Hematopoietic multipotent progenitor cell treated with erythropoietin and hydrocortisone succinate and interleukin-3 and kit ligand, for 15 days (in vitro differentiated cells): ENCODE measurements at places on chromosomes 6 and 20.
A peak's percentile ranks its signal among the peaks of the same experiment; 100 is the strongest.

DNA sequence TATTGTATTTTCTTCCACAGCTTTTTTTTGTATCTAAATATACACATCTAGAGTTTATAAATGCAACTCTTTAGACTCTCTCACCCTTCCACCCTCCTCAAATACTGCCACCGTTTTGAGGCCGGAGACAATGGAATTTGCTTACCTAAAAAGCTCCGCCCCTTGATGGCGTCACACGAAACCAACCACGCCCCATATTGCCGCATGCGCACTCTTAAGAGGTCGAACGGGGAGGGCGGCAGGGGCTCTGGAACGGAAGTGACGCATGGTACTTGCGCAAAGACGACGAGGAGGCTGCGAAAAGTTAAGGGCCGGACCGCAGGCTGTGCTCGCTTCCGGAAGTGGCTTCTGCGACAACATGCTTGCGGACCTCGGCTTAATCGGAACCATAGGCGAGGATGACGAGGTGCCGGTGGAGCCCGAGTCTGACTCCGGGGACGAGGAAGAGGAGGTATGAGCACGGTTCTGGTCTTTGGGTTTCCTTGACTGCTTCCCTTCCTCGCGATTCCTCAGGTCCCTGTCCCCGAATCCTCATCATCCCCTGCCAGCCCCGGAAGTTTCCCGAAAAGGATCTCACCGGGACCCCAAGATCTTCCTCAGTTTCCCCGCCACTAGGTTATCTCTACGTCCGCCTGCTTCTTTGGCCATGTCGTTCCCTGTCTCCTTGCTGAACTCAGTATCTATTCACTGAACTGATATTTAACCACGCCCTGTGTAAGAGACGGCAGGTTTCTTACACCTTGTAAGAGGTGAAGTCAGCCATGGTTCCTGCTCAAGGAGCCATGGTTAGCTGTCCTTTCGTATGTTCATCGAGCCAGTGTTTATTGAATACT lies at the start of gene DDX27:
Gene DDX27 (plus strand): TSS at position 326 of the 833 bp plus-strand sequence. CDS start 33 bp downstream, at position 359.
- DNase-seq: peak; percentile 98

DNA sequence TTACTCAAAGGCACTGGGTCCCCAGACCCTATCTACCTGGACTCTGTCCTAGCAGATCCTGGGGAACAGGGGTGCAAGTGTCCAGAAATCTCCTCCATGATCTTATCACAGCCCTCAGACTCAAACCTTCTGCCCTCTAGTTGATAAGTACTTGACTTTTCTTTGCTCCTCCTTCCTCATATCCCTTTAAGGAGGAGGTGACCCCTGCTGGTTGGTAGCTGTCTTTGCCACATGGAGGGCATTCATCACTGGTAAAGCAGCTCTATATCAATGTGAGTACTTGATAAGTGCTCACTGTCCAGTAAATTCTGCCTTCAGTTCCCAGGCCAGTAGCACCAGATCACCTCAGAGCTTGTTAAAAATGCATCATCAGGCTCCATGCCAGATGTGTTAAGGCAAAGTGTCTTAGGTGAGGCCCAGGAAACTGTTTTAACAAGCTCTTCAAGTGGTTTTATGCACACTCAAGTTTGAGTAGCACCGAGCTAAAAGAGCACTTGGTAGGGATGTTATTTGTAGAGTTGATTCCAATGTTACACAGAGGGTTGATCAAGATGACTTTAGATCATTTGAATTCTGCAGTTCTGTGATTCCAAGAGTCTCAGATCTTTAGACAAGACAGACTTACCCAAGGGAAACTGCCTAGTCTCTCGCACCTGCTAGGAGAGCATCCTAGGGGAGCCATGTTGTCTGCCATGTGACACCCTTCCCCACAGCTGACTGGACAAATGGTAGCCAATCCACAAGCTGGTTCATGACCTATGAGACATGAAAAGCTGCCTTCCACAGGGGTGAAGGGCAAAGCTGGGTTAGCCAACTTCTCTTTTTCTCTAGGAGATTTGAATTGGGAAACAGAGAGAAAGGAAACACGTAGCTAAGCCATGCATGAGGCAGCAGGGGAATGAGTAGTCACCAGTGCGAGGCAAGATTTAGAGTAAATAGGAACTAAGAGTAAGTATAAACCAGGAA lies 18.6 kb downstream of the TREML2 start:
- DNase-seq: peak; percentile 61

DNA sequence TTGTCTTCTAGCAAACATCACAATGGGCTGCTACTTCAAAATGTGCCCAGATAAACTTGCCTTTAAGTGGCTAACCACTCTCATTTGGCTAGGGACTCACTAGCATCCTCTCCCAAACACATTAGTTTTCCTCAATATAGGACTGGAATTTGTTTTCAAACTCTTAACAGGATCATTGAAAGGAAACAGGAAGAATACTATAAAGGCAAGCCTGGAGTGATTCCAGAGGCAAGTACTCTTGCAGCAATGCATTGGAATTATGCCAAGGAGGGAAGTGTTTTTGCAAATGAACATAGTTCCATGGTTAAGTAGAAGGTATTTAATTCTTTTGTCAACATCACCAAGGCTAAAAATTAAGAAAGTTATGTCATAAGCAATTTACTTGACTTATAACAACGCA lies 12.2 kb downstream of the EPHA7 start:
- DNase-seq: no peak

- DNase-seq: peak; percentile 61
These were observed at the start of gene SLC35B2 for GRCh38 chr6:44257025-44257752. Gene SLC35B2, minus strand, starts transcription at chr6:44257528. Its CDS starts 118 bp downstream, at chr6:44257410.

DNA sequence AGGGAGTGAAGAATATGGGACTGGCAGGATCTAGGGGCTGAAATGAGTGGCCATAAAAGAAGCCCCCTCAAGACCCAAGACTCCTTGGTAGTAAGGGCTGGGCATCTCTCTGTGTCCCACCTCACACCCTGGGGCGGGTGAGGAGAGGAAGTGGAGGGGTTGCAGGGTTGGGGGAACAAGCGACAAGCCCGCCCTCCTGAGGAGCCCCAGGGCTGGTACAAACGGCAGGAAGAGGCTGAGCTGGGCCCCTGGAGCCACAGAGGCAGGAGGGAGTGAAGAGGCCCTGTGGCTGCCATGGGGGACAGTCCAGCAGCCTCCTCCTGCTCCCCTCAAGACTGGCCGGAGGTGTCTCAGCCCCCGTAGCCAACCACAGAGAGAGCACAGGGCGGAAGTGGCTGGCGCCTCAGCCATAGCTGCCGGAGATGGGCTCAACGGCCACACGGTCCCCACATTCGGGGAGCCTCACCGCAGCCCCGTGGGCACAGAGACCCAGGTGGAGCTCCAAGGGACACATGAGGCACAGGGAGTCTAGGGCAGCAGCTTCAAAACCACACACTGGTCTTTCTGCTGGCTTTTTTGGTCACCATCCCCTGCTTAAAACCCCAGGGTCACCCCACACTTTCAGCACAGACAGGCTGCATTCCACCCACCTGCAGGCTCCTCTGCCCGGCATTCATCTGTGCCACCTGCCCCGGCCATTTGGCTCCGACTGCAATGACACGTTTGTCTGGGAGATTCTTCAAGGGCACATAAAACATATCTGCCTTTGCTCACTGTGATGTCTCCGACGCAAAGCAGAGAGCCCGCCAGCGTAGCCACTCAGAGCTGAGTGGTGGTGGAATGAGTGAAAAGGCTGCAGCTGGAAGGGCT lies 524 bp downstream of the C20orf203 start:
- DNase-seq: no peak

GRCh38 chr6:117985916-117986315 lies 78.9 kb downstream of the SLC35F1 start:
- DNase-seq: no peak

DNA sequence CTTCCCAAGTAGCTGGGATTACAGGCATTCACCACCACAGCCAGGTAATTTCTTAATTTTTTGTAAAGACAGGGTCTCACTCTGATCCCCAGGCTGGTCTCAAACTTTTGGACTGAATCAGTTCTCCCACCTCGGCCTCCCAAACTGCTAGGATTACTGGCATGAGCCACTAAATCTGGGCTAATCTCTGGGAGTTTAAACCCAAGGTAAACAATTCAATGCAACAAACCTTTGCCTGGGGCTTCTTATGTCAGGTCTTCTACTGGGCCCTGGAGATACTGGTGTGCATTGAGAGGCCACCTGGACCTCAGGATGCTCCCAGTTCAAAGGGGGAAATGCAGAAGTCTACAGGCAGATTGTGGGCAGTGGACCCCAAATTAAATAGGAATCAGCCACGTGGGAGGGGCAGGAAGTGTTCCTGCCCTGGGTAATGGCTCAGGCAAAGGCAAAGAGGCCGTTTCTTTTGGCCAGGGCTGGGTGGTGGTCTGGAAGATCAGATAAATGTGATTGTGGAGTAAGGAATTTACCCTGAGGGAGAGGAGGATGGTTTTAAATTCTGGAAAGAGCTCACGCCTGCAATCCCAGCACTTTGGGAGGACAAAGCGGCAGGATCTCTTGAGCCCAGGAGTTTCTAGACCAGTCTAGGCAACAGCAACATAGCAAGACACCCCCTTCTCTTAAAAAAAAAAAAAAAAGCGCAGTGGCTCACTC lies 1.3 kb upstream of the MYBL2 start:
- DNase-seq: no peak
